ENCODE measurements at places on chromosomes 4 and X.

DNA sequence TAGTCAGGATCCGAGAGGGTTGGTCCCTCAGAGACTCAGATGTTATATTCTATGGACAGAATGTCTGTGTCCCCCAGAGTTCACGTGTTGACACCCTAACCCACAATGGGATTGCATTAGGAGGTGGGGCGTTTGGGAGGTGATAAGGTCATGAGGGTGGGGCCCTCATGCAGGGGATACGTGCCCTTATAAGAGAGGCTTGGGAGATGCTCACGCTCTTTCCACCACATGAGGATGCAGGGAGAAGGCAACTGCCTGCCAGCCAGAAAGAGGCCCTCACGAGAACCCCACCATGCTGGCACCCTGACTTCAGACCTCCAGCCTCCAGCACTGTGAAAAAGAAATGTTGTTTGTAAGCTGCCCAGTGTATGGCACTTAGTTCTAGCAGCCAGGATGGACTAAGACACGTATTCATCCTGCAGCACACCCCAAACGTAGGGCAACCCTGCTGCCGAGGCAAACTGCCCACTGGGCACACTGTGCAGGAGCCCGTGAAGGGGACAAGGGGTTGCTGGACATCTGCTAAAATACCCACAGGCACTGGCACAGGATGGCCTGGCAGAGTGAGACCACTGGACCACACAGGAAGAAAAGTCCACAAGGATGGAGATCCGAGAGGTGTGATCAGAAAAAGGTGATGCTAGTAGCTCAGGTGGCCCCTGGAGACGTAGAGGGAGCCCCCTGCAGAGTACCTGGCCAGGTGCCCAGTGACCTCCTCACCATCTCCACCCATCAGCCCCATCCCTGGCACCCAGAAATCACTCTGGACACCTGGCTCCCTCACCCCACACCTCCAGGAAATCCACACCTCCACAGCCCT lies 62.7 kb downstream of the HTRA3 start:
- no peak for DNase-seq

- DNase-seq: no peak
Measured at GRCh38 chr4:152115794-152116193, 355.0 kb upstream of the GATB start.

DNA sequence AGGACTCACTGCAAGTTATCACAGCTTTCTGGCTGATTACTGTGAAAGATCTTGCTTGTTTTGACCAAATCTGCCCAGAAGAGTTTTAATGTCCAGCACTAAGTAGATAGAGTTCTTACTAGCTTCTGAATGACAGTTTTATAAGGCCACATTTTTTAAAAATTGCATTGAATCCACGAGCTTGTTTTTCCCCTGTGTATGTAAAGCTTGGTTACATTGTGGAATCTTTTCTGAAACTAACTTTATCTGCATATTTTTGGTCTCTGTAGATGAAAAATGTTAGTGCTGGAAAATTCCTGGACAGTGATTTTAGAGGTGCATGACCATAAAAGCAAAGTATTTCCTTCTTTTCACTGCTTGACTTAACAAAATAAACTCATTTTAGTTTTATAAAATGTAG lies 650.3 kb upstream of the FAM241A start:
- DNase-seq: no peak

GRCh38 chrX:101383679-101384205 lies 2.2 kb downstream of the BTK start:
- DNase-seq: no peak
